CD8-positive, alpha-beta memory T cell (primary cell): ENCODE measurements at places on chromosomes 1 and 21. TPM values are rescaled to one million over a fixed set of nuclear protein-coding genes. Genes with fewer than 3 reads are reported as not detected.

GRCh38 chr21:31255036-31255435 lies 89.0 kb downstream of the TIAM1 start:
- no peak for DNase-seq
- H3K27ac ChIP-seq, result no peak overlapping the region
- H3K4me3 ChIP-seq, result no peak overlapping the region
- no peaks in the 10 kb centered on the region for H3K4me1 ChIP-seq
- no peaks in the 10 kb centered on the region for H3K27me3 ChIP-seq
- H3K36me3 ChIP-seq, result no peaks in the 10 kb centered on the region

DNA sequence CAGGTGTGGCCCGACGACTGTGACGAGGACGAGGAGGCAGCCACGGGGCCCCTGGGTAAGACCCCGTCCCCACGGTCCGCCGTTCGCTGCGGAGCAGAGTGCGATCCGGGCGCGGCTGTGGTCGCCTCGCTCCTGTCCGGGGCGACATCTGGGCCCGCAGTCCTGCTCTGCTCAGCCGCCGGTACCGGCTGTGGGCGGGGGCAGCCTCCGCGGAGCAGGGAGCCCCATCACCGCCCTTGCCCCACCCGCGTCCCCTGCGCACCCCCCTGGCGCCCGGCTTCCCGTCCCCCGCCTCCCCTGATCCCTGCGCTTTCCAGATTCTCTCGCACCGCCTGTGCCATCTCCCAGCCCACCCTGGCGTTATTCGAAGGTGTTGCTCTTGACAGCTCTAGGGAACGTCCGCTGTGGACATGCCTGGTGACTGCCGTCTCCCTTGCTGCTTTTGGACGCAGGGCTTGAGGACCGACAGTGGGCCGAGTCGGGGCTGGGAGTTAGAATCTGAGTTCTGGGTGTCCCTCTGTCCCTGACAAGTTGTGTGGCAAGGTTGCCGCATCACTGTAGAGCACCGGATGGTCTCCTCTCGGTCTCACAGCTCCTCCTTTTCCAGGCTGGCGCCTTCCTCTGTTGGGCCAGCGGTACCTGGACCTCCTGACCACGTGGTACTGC lies 596 bp downstream of the TOR3A start:
- peaks cover 21% of the 10 kb centered on the region for H3K4me1 ChIP-seq
- H3K4me3 ChIP-seq, result peak overlapping the region; percentile 76
- no peaks in the 10 kb centered on the region for H3K27me3 ChIP-seq
- peak; percentile 26 for DNase-seq
- H3K36me3 ChIP-seq, result peaks cover 6% of the 10 kb centered on the region

DNA sequence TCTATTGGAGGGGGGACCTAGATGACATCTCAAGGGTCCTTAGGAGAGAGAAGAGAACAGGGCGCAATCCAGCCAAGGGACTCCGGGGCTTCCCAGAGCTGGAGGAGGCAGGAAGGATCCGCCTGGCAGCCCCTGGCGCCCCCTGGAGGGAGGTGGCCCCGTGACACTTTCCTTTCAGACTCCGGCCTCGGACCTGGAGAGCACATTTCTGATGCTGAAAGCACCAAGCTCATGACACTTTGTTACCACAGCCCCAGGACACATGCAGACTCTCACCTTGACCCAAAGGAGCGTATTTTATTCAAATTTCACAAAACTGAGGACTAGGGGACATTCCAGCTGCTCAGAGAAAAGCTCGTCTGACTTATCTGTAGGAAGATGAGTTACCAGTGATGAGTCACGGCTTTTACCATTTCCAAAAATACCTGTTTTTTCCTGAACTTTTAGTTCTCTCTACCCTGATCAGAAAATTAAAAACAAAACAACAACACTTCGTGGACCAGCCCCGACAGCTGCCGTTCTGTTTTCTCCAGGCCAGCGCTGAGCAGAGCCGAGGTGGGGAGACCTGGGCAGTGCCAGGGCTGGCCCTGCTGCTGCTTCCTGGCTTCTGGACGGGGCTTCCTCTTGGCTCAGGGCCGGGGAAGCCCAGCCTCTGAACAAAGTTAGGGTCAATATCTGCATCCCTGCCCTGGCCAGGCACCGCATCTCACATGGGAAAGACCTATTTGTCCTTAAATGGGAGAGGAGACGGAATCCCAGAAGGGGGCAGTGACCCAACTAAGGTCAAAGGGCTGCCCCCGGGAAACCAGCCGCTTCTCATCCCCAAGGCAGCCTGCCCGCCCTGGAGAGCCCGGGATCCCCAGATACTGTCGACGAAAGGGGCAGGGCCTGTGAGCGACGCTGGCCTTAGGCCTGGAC lies 21.6 kb upstream of the POFUT2 start:
- no peaks in the 10 kb centered on the region for H3K27me3 ChIP-seq
- H3K36me3 ChIP-seq, result no peaks in the 10 kb centered on the region
- no peak overlapping the region for H3K4me3 ChIP-seq
- DNase-seq, result no peak

- H3K4me1 ChIP-seq, result peaks cover 56% of the 10 kb centered on the region
- peak overlapping the region; percentile 95 for H3K27ac ChIP-seq
- H3K4me3 ChIP-seq, result peak overlapping the region; percentile 92
- no peaks in the 10 kb centered on the region for H3K27me3 ChIP-seq
- no peak for DNase-seq
- peaks cover 22% of the 10 kb centered on the region for H3K36me3 ChIP-seq
Observed at GRCh38 chr1:225881081-225881958, 860 bp downstream of the TMEM63A start.

GRCh38 chr1:198363625-198364151 lies 176.8 kb downstream of the ATP6V1G3 start:
- no peak for DNase-seq

GRCh38 chr1:56550138-56550858 lies 29.1 kb downstream of the PLPP3 start:
- no peaks in the 10 kb centered on the region for H3K4me1 ChIP-seq
- H3K27ac ChIP-seq, result no peak overlapping the region
- no peak for DNase-seq
- no peak overlapping the region for H3K4me3 ChIP-seq
- H3K36me3 ChIP-seq, result no peaks in the 10 kb centered on the region

- H3K27ac ChIP-seq, result no peak overlapping the region
- H3K4me3 ChIP-seq, result no peak overlapping the region
- H3K36me3 ChIP-seq, result no peaks in the 10 kb centered on the region
- H3K27me3 ChIP-seq, result no peaks in the 10 kb centered on the region
- DNase-seq, result peak; percentile 44
- peaks cover 8% of the 10 kb centered on the region for H3K4me1 ChIP-seq
Observed at GRCh38 chr1:227560393-227561173, 2.8 kb upstream of the ZNF678 start.

- no peaks in the 10 kb centered on the region for H3K27me3 ChIP-seq
Observed at GRCh38 chr1:11813021-11813420, 7.0 kb downstream of the CLCN6 start.

GRCh38 chr1:89274411-89274857 lies 1.8 kb upstream of the GBP5 start:
- peak overlapping the region; percentile 41 for H3K27ac ChIP-seq
- no peaks in the 10 kb centered on the region for H3K36me3 ChIP-seq
- H3K4me1 ChIP-seq, result peaks cover 50% of the 10 kb centered on the region
- peak overlapping the region; percentile 35 for H3K4me3 ChIP-seq
- no peak for DNase-seq
- H3K27me3 ChIP-seq, result no peaks in the 10 kb centered on the region

DNA sequence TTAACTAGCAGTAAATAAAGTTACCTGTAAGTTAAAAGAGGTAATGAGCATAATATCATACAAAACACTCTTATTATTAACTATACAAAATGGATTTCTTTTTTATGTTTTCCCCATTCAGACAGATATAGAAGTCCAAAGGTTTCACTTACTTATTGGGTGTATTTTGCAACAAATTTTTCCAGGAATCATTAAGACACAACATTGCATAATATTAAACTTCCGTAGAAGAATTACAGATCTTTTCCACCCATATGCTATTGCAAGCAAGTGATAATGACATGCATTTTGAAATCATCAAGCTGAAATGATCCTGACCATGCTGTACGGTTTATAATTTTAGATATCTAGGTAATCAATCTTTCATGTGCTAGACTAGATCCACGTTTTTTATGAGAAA lies 957.0 kb downstream of the NCAM2 start:
- H3K27ac ChIP-seq, result no peak overlapping the region
- H3K36me3 ChIP-seq, result no peaks in the 10 kb centered on the region
- DNase-seq, result no peak
- H3K4me3 ChIP-seq, result no peak overlapping the region
- H3K27me3 ChIP-seq, result no peaks in the 10 kb centered on the region

DNA sequence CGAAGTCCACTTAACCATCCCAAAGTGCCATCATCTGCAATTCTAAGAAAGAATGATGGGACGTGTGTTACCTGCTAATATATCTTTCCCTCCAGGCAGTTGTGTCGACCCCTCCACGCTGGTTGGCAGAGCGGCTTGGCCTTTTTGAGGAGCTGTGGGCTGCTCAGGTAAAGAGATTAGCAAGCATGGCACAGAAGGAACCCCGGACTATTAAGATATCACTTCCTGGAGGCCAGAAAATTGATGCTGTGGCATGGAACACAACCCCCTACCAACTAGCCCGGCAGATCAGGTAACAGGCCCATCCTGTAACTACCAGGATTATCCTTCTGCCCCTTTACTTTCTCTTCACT lies 520 bp downstream of the TARS2 start:
- H3K27me3 ChIP-seq, result no peaks in the 10 kb centered on the region
- H3K4me1 ChIP-seq, result peaks cover 9% of the 10 kb centered on the region
- H3K27ac ChIP-seq, result peak overlapping the region; percentile 82
- peaks cover 8% of the 10 kb centered on the region for H3K36me3 ChIP-seq

GRCh38 chr1:175690298-175690697 lies 53.1 kb downstream of the TNR start:
- H3K4me3 ChIP-seq, result no peak overlapping the region
- DNase-seq, result no peak
- no peaks in the 10 kb centered on the region for H3K36me3 ChIP-seq
- no peaks in the 10 kb centered on the region for H3K4me1 ChIP-seq
- H3K27ac ChIP-seq, result no peak overlapping the region
- no peaks in the 10 kb centered on the region for H3K27me3 ChIP-seq

- DNase-seq, result no peak
- no peaks in the 10 kb centered on the region for H3K4me1 ChIP-seq
- H3K27ac ChIP-seq, result no peak overlapping the region
Observed at GRCh38 chr1:173134029-173134428, 73.1 kb downstream of the TNFSF4 start.

DNA sequence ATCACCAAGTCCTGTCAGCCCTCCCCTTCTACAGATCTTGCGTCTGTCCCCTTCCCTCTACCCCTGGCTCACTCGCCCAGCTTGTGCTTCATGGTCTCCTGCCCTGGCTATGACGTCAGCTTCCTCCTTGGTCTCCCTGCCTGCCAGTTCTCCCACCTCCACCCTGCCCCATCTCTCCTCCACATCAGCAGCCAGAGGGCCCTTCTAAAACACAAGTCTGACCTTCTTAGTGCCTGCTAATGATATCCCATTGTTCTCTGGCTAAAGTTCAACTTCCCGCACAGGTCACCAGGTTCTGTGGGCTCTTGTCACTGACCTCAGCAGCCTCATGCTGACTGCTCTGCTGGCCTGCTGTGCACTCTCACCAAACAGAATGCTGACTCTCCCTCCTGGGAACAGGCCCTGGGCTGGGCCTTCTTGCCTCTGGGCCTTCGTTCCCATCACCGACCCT lies 24.7 kb upstream of the MYCL start:
- DNase-seq, result no peak
- H3K4me3 ChIP-seq, result no peak overlapping the region
- H3K27ac ChIP-seq, result no peak overlapping the region
- no peaks in the 10 kb centered on the region for H3K27me3 ChIP-seq
- H3K36me3 ChIP-seq, result no peaks in the 10 kb centered on the region
- H3K4me1 ChIP-seq, result no peaks in the 10 kb centered on the region

DNA sequence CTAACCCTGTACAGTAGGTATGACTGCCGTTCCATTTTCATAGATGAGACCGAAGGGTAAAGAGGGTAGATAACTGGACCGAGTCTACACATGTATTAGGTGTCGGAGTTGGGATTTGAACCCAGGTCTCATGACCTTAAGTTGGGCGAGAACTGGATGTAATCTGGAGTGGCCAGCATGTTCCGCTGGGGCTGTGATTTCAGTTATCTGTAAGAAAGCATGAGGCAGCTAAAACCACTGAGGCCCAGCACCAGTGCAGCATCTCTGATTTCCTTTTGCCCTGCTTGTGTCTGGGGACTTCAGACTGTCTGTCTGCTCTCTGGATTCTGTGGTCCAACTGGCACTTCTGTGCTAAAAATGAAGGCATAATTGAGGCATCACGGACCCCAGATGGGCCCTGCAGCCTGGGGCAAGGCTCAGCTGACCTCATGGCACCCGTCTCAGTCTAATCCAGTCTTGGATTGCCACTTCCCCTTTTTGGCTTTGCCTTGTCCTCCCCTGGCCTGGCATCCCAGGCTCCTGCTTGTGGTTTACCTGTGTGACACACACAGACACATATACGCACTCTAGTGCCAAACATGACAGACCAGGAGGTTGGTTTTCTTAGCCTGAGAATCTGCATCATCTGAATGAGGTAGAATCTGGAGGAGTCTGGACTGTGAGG lies 180.2 kb downstream of the KIF26B start:
- H3K4me3 ChIP-seq, result no peak overlapping the region
- H3K4me1 ChIP-seq, result no peaks in the 10 kb centered on the region
- H3K27me3 ChIP-seq, result no peaks in the 10 kb centered on the region
- H3K36me3 ChIP-seq, result no peaks in the 10 kb centered on the region

DNA sequence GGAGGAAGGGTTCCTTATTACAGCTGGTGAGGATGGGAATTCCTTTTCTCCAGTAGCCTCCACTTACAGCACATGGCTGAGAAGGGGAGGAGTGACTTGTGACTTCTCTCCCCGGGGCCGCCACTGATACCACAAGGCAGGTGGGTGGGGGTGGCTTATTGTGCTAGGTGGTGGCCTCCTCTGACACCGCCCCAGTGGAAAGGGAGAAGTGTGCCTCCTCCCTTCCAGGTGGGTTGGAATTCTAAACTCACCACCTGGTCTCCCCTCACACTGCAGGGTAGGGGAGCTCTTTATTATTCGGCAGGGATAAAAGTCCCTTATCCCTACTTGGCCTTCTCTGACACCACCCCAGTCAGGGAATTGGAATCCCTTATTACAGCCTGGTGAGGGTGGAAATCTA lies 89.5 kb downstream of the CCDC30 start:
- H3K27me3 ChIP-seq, result no peaks in the 10 kb centered on the region
- H3K4me1 ChIP-seq, result no peaks in the 10 kb centered on the region
- H3K4me3 ChIP-seq, result no peak overlapping the region
- no peak overlapping the region for H3K27ac ChIP-seq

GRCh38 chr1:34380526-34381124 lies 203.9 kb downstream of the C1orf94 start:
- no peak overlapping the region for H3K27ac ChIP-seq
- no peaks in the 10 kb centered on the region for H3K36me3 ChIP-seq
- no peaks in the 10 kb centered on the region for H3K27me3 ChIP-seq
- no peak overlapping the region for H3K4me3 ChIP-seq

GRCh38 chr1:108120163-108120562 lies 80.0 kb downstream of the SLC25A24 start:
- H3K4me1 ChIP-seq, result no peaks in the 10 kb centered on the region
- no peak overlapping the region for H3K27ac ChIP-seq
- DNase-seq, result no peak
- no peak overlapping the region for H3K4me3 ChIP-seq

GRCh38 chr1:43592974-43593683 lies 56.8 kb upstream of the KDM4A start:
- H3K27ac ChIP-seq, result no peak overlapping the region
- DNase-seq, result no peak
- no peaks in the 10 kb centered on the region for H3K4me1 ChIP-seq
- H3K4me3 ChIP-seq, result no peak overlapping the region

RNU1-4 gene
- not detected for polyA plus RNA-seq

CD5L gene
- not detected for polyA plus RNA-seq

PDC gene
- not detected for polyA plus RNA-seq

TLCD4 gene
- polyA plus RNA-seq, result not detected

WLS gene
- not detected for polyA plus RNA-seq

LAMC1 gene
- not detected for polyA plus RNA-seq

ERICH3 gene
- not detected for polyA plus RNA-seq

NTMT2 gene
- not detected for polyA plus RNA-seq

TNNI3K gene
- polyA plus RNA-seq, result 0.38 TPM

MCOLN3 gene
- 0.29 TPM for polyA plus RNA-seq
